ENCODE measurements at places on chromosomes 2 and 18.

DNA sequence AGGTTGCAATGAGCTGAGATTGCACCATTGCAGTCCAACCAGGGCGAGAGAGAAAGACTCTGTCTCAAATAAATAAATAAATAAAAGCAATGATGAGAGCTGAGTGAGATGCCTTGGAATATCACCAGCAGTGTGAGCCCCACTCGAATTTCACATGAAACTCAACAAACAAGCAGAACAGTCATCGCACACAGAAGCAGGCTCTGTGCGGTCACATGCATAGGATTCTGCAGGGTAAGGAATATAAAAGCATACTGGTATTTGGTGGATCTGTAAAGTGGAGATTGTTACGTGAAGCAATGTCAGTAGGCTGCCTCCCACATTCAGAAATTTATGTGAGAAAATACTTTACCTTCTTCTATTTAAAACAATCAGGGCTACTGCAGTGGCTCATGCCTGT is 18.0 kb upstream of the AP1S3 start:
- no peak for DNase-seq

DNA sequence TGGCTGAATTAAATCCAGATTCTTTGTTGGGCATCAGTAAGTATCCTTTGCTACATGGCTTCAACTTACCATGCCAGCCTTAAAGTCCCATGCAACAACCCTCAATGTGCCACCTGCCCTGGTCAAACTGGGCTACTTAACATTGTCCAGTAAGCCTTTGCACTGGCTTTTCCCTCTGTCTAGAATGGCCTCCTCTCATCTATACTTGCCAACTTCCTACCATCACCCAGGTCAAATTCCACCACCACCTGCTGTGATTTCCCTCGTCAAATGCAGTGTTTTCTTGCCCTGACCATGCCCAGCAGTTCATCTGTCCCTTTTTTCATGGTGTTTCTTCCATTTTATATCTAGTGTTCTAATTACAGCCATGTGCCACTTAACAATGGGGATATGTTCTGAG is 5.7 kb downstream of the KLHL23 start:
- DNase-seq, result no peak

DNA sequence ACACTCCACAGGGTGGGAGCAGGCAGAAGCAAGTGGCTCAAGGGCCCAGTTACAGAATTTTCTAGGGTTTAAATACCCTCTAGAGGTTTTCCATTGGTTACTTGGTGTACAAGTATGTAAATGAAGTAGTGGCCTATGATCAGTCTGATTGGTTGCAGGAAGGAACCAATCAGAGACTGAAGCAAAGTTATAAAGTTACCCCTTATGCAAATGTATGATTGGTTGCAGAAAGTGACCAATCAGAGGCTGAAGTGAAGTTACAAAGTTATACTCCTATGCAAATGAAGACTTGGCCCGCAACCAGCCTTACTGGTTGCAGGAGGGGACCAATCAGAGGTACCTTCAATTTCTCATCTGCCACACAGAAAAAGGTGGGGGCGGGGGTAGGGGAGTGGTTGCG is 154.6 kb downstream of the INO80D start:
- DNase-seq, result no peak

DNA sequence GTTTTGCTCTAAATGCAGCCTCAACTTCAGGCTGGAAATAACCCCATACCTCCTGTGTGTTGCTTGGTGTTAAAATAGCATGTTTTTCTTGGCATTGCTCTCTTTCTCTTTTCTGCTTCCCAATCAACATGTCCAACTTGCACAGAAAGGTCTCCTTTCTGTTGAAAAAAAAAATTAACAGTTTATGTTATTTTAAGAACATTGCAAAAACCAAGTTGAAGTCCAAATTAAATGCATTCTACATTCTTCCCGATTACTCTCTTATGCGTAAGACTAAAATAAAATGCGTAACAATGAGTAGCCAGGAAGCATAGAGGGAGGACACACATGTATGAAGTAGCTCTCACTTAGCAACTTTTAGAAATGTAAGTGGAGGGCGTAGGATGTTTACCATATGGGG is 1406.1 kb upstream of the NXPH2 start:
- no peak for DNase-seq

DNA sequence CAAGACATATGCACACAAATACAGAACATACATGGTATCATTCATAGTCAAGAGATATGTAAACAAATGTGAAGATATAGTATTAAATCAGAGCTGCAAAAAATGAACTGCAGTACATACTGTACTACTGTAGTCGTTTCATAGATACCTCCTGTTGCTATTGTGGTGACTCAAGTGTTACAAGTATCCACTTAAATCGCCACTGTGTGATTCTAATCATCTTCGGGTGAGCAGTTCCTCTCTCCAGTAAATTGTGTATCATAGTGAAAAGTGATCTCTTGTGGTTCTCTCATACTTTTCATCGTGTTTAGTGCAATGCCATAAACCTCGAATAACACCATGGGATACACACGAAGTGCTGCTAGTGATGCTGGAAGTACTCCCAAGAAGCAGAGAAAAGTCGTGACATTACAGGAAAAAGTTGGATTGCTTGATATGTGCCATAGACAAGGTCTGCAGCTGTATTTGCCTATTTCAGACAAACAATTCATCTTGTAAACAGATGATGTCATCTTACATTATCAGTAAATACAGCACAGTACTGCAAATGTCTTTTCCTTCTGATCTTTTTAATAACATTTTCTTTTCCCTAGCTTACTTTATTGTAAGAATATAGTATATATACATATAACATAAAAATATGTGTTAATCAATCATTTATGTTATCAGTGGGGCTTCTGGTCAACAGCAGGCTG is 222.2 kb downstream of the BCL11A start:
- DNase-seq, result no peak

DNA sequence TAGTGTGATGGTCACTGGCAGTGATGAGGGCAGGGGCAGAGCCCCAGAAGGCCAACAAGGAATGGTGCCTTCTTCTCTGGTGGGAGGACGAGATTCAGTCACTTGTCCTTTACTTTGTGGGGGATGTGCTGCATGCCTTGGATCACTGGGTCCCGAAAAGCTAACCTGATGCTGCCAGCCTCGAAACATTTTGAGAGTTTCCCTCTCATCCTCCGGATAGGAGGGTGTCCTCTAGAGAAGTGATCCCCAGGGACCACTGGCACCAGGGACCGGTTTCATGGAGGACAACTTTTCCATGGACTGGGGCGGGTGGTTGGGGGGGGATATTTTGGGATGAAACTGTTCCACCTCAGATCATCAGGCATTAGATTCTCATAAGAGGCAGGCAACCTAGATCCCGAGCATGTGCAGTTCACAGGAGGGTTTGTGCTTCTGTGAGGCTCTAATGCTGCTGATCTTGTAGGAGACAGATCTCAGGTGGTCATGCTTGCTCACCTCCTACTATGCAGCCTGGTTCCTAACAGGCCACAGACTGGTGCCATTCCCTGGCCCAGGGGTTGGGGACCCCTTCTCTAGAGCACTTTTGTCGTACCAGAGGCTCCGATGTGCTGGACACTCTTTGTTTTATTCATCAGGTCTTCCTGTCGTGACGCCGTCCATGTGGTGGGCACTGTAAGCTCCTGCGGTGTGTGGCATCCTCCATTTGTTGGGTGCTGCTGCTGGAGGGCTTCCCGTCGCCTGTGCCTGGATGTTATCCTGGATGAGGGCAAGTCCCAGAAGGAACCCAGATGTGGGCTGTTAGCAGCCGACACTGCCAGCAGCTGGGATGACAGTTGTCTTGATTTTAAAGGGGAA is 68.5 kb upstream of the HDAC4 start:
- no peak for DNase-seq

- no peak for DNase-seq
Observed at GRCh38 chr2:37794717-37795116, 123.3 kb upstream of the CDC42EP3 start.

DNA sequence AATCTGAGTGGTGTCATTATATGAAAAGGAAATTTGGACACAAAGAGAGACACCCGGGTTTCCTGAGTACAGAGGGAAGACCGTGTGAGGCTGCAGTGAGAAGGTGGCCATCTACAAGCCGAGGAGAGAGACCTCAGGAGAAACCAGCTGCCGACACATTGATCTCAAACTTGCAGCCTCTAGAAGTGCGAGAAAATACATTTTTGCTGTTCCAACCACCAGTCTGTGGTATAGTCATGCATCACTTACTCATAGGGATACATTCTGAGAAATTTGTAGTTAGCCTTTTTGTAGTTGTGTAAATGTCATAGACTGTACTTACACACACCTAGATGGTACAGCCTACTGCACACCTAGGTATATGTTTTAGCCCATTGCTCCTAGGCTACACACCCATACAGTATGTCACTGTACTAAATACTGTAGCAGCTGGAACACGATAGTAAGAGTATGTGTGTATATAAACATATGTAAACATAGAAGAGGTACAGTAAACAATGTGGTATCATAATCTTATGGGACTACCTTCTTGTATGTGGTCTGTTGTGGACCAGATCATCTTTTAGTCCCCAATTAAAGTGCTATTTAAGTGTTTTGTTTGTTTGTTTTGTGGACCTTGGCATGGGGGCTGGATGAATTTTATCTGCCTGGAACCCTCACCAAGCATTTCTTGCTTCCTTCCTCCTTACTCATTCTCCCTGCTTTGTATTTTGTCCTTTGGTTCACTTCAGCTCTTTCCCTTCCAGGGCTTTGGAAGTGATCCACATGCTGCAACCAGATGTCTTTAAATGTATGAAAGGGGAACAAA is 38.3 kb upstream of the SESTD1 start:
- no peak for DNase-seq

DNA sequence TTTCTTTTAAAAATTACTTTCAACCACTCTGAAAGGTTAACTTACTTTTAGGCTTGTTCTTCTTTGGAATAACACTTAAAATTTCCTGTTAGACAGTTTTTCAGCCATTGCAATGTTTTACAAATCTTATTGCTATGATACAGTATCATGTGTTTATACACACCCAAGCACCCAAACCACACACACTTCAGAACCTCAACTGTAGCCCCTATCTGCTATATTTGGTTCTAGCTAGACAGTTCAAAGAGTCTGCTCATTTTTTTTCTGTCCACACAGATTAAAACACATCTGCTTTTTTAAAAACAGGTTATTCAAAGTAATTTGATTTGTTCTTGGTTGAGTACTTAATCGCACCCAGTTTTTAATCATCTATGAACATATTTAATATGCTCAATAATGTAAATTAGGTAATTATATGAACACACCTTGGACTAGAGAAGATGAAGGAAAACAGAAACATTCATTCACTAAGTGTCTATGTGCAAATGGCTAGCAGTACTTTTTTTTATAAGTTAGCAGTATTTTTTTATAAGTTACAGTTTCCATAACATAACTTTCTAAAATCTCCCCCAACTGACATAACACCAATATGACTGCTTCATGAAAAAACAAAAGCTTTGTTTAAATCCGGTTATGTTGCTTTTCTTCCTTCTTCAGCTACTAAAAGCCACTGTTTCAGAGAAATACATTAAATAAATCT is 17.6 kb downstream of the FBXO11 start:
- DNase-seq, result no peak

DNA sequence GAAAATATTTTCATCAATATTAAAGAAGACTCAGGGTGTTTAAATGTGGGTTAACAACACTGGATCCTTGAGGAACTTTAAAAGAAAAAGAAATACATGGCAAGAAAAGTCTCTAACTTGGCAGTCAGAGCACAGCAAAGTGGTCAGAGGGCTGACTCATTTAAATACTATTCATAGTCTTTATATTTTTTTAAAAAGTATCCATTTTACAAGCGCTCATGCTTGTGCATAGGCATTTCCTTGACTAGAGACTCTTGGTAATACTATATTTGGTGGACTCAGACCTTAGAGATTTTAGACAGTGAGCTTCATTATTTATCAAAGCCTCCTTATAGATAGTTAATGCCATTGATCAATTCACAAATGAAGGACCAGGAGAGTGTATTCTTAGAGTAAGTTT is 110.2 kb downstream of the ABCA12 start:
- no peak for DNase-seq

DNA sequence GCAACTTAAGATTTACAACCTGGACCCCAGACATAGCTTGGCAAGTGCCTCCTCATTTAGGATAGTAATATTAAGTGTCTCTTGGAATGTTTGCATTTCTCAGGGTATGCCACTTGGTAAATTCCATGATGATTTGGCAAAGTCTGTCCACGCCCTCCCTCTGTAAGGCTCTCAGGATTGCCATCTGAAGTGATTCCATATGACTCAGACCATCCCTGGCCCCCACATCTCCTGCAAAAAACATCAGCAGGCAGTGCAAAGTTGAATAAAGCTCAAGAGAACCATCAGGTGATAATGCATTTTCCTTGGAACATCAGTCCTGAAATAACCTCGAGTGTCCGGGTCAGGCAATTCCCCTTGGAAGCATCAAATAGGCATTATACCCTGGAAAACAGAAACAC is 27.1 kb upstream of the PIEZO2 start:
- no peak for DNase-seq

DNA sequence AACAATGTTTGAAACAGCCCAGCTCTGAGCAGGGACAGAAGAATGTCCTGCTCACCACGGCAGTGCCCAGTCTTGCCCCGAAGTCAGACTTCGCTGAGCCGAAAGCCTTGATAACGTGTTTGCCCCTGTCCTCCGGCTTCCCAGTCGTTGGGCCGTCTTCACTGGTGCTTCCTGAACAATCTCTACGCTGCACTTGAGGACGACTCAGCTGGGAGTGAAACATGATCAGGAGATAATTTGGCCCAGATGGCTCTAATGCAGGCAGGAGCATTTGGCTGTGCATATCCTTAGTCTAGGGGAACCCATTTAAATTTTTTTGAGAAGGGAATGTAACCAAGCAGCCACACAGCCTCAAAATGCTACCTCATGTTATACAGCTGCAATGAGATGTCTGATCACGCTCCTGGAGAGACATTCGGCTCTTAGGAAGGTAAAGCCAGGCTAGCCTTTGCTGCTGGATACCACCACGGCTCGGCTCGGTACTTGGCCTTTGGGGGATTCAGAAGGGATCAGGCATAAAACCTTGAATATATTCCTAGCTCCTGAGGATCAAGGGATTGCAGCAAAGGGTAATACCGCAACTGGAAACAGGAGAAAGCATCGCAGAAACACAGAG is 43.6 kb downstream of the FECH start:
- no peak for DNase-seq

All from T-cell (primary cell).